Brain (organoid and tissue), 16 donors: ENCODE measurements at places on chromosomes 3 and 15.

- DNase-seq = no peak
Observed at GRCh38 chr3:50580683-50581458, 11.5 kb downstream of the HEMK1 start.

GRCh38 chr15:29920515-29920914 lies 98.2 kb upstream of the TJP1 start:
- DNase-seq = no peak

DNA sequence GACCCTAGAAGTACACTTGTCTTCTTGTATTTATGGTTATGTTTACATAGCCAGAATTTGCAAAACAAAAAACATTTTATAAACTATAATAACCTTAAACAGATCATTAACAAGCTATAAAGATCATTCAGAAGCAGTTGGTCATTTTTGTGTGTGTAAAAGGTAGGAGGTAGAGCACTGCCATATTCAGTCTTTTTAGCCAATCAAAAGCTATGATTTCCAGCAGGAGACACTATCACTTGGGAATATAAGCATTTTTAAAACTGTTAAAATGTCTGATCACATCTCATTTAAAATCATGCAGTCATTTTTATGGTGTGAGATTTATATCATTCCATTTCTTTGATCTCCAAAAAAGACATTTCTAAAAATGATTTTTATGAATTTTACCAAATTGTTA lies 42.6 kb upstream of the ATP2C1 start:
- no peak for DNase-seq

DNA sequence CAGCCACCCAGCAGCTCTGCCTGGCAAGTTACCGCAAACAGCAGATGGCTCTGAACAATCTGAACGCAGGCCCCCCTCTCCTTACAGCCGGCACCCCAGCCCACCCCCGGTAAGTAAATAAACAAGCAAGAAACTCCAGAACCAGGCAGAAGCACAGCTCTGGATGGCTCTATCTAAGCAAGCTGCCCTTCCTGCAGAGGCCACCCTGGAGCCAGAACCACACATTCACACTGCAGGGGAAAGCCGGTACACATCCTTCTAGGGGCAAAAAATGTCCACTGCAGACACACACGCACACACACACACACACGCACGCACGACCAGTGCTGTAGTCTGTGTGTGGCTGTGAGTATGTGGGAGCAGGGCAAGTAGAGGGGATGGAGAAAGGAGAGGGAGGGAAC lies 63.9 kb downstream of the ADCY5 start:
- DNase-seq = no peak

GRCh38 chr3:113006359-113007056 lies 15.7 kb downstream of the GTPBP8 start:
- no peak for DNase-seq

- DNase-seq = no peak
Observed at GRCh38 chr3:16417945-16418739, 95.4 kb downstream of the RFTN1 start.

GRCh38 chr3:67044955-67045354 lies 46.8 kb downstream of the KBTBD8 start:
- DNase-seq = no peak

DNA sequence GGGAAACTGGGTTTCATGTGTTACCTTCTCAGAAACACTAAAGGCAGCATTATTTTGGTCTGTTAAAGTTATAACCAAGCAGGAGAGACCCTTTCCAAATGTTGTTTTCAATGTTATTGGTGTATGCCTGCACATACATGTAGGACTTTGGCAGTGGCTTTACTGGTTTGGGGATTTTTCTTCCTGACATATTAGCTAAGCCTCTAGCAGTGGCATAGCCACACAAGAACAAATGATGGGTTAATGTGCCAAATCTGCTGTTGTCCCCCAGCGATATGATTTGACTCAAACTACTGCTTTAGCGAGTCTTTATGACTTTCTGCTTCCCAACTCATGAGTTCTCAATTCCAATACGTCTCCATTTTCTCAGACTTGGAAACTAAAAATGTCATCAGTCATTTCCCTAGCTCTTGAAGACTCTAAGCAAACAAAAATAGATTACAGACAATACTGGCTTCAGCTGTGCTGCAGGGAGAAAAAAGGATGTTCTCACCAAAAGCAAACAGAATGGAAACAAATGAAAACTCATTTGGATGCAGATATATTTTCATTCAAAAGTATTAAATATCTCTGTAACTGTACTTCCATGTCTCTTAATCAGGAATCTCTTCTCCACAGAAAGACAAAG lies 29.6 kb downstream of the TPM1 start:
- DNase-seq = no peak

GRCh38 chr15:99253381-99254090 lies 2.3 kb downstream of the LRRC28 start:
- no peak for DNase-seq
